ENCODE measurements at places on chromosomes 7 and 10.

- DNase-seq = no peak
Measured at GRCh38 chr7:148849393-148850098, 34.5 kb downstream of the EZH2 start.

- no peak for DNase-seq
Measured at GRCh38 chr10:93110472-93111146, 36.9 kb downstream of the CYP26A1 start.

DNA sequence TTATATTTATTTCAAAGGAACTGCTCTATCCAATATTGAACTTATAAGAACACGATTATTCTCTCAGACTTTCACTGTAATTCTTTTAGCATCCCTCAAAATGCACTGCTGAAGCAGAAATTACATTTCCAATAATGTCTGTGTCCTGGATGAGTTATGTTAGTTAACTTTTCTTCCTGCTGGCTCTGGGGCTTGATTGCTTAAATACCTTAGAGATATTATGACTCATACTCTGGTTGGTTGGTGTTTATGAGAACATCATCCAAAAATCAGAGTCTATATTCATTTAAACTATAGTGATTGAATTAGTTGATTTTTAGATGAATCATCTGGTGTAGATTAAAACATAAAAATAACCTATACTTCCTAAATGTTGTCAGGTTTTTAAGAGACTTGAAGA, 246.3 kb upstream of the VWC2 start:
- DNase-seq = no peak

GRCh38 chr7:135349746-135350145, 116.1 kb downstream of the STRA8 start:
- no peak for DNase-seq

DNA sequence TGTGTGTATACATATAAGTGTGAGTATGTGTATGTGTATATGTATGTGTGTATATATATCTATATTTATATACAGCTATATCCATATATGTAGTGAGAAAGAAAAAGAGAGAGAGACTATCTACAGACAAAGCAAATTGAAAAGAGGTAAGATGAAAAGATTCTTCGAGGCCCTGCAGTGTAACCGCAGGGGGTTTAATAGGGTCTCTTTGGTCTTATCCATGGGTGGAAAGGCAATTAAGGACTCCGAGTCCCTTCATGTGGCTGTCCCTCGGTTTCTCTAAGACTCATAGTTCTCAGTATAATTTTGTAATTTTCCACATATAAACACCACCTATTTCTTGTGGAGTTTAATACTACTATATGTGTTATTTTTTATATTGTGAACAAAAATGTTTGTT, 50.6 kb upstream of the JAZF1 start:
- DNase-seq = no peak

- DNase-seq = no peak
Measured at GRCh38 chr7:12239806-12240205, 28.7 kb downstream of the TMEM106B start.

DNA sequence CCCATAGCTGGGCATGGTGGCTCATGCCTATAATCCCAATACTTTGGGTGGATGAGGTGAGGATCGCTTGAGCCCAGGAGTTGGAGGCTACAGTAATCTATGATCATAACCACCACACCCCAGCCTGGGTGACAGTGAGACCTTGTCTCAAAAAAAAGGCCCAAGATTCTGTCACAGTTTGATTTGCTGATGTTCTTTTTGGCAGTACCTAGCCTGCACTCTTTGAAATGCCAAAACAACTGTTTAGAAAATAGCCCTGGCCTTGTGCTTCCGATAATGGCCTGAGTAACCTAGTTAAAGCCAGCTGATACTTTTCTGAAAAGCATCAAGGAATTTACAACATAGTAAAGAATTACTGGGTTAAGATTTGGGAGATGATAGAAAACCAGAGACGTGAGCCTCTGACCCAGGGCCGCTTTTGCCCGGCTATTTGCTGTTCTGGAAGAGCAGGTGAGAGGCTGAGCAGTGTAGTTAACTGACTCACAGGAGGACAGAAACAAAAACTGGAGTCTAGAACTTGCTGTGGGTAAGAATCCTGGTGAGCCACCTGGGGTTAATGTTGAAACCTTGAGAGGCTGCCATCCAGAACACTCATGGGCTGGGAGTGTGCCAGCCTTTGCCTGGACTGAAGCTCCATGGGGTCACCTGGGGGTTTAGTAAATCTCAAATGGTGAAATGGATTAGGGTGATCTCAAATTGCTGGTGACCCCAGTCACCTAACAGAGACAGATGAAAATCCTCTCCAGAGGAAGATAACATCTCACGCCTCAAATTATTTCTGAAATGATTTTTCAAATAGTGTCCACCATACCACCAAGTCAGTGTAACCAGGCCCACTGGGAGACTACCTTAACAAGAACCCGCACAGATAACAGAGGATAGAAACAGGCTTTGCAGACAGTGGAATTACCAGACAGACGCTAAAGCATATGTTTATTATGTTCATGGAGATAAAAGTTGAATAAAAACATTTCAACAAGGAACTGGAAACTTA, 51.8 kb downstream of the GALNT11 start:
- DNase-seq = no peak

DNA sequence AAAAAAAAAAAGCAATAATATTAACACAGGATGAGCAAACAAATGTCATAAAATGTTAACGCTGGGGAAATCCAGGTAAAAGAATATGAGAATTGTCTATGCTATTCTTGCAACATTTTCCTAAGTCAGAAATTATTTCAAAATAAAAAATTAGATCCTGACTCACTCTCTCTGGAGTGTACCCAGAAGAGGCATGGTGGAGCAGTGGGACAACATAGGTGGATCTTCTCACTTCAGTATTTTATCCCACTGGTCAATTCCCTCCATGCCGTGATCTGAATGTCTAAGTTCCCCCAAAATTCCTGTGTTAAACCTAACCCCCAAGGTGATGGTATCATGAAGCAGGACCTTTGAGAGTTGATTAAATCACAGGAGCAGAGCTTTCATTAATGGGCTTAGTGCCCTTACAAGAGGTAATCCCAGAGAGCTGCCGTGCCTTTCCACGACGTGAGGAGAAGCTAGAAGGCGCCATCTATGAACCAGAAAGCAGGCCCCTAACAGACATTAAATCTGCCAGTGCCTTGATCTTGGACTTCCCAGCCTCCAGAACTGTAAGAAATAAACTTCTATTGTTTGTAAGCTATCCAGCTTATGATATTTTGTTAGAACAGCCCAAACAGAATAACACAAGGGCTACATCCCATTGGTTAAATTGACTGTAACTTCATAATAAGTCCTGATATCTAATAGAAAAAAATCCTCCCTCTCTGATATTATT, 35.2 kb downstream of the USP6NL start:
- DNase-seq = no peak
